CD4-positive, alpha-beta T cell treated with Interleukin-15 for 4 hours (primary cell): ENCODE measurements at places on chromosomes 6 and 20.
A peak's percentile ranks its signal among the peaks of the same experiment; 100 is the strongest.

GRCh38 chr20:5731753-5732366, 18.3 kb upstream of the SHLD1 start:
- no peak for DNase-seq

DNA sequence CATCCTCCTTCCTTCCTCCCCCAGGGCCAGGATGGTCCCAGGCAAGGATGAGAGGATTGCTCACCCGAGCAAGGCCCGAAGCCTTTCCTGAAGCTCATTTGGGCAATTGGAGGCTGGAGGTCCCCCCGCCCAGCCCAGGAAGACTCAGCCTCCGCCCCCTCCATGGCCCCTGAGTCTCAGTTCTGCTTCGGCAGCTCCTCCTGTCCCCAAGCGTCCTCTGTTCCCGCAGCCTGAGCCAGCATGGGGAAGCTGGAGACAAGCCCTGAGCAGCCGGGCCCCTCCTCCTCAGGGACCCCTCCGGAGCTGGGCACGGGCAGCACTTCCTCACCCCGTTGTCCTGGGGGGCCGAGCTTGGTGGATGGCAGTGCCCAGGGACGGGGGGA, 26.0 kb downstream of the SLC17A9 start:
- no peak for DNase-seq

DNA sequence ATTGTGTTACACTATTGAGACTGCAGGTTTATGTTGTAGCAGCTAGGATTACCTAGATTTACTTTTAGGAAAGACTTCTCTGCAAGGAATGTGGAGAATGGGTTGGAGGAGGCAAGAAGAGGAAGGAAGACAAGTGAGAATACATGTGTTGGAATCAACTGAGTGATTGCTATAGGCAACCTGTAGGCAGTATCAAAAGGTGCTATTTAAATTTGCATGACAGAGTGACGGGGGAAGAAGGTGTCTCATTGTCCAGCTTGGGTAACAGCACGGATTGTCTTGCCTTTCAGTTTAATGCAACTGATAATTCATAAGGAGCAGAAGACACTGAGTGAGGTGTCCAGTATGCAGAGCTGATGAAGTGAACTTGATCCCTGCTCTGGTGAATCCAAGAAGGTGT, 19.4 kb downstream of the SERPINB9 start:
- DNase-seq = no peak

DNA sequence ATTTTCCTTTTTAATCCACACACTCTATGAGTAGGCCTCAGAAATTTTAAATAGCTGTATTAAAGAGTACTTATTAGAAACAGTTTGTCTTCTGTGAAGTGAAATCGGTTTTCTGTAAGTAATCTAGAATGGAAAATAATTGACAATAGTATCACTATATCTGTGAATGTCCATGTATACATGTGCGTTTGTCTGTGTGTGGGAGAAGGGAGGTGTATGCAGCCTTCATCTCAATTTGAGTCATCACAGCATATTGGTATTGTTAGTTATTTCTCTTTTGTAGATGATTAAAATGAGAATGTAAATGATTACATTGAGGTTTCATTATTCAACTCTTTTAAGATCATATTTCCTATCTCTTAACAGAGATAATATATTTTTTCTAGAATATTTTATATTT, 206.0 kb downstream of the EYS start:
- no peak for DNase-seq

DNA sequence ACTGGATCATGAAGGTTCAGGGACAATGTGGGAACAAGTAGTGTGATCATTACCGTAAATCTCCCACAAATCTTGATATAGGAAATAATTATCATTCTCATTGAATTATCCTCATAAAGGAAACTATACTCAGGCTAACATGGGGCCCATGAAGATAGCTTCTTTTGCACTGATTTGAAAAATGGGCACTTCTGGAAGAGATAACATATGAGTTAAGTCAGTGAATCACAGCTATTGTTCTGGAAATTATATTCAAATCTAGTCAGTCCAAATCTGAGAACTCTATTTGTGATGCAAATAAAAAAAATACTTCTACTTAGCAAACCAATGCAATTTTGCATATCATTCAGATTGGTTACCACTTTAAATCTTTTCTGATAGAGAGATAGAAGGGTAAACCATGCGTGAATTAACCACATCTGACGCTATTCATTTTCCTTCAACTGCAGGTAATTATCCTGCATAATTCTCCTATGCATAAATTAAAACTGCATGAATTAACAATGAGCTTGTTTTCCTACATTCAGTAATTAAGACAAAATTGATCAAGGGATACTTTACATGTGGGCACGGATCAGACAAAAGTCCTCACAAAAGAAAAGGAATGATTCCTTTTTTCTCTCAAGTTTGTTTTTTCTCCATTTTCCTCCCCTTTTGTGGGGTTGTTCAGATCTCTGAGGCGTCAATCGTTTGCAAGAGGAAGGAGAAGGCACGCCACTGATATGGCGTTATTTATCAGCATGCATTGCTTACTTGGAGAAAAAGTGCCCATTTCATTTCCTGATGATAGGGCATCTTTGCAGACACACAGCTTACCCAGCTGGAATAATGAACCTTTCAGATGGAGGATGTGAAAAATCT, 36.4 kb downstream of the RIPOR2 start:
- no peak for DNase-seq

- DNase-seq = no peak
Measured at GRCh38 chr20:57411406-57412283, 20.4 kb downstream of the RBM38 start.

GRCh38 chr20:11207749-11208502, 534.1 kb upstream of the JAG1 start:
- no peak for DNase-seq

GRCh38 chr6:101294676-101295075, 98.8 kb upstream of the GRIK2 start:
- no peak for DNase-seq

DNA sequence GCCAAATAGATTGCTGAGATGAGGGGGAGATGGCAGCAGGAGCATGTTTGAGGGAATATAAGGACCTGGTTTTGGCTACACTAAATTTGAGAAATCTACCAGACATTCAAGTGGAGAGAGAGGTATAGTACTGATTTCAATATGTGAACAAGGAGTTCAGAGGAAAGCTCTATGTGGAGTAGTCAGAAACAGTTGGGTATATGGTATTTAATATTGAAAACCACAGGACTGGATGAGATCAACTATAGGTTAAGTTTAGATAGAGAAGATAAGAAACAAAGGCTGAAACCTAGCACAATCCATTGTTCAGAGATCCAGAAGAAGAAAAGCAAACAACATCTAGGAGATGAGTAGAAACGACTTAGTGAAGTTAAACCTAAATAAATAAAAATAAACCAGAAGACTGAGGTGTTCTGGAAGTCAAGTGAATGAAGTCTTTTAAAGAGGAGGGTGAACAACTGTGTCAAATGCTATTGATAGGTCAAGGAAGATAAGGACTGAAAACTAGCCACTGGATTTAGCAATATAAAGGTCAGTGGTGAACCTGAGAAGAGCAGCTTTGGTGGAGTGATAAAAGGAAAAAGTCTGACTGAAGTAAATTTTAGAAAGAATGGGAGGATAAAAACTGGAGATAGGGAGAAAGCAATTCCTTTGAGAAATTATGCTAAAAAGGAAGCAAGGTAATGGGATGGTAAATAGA, 121.2 kb upstream of the RUNX2 start:
- DNase-seq = no peak

- DNase-seq = no peak
Measured at GRCh38 chr6:70629929-70630328, 37.8 kb upstream of the SMAP1 start.

DNA sequence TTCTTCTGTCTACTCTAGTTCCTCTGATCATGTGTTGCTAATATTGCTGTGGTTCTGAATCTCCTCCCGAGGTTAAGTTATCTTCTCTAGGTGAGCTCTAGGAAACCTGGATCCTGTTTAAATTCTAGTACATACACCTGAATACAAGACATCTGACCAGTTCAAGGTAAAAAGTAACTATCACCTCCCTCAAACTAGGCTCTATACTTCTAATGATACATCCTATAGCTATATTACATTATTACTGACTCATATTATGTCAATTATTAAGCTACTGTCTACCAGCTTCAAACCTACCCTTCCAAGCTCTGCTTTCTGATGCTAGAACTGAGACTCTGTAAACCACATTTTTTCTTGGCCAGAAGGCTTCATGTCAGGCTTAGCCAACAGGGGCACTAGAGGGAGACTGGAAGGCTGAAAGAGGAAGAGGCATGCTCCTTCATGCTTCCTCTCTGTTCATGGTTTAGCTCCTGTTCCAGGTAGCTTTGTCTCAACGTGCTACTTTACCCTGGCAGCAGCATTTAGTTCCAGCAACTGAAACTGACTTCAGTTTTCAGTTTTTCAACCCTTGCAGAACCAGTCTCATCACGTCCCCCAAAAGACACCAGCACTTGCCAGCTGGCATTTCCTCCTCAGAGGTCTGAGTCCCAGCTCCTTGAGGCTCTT, 148.4 kb upstream of the TOP1 start:
- no peak for DNase-seq

GRCh38 chr6:150418827-150419594, 50.2 kb downstream of the IYD start:
- peak; percentile 41 for DNase-seq

GRCh38 chr20:8667306-8667705, 401.6 kb upstream of the PLCB4 start:
- no peak for DNase-seq

GRCh38 chr6:136673571-136673970, 118.7 kb downstream of the MAP3K5 start:
- no peak for DNase-seq

GRCh38 chr6:75747152-75747992, 1.7 kb upstream of the MYO6 start:
- DNase-seq = no peak

- no peak for DNase-seq
Measured at GRCh38 chr6:47111685-47112084, 69.6 kb upstream of the ADGRF1 start.

GRCh38 chr6:3250231-3250675, 8.5 kb upstream of the PSMG4 start:
- DNase-seq = no peak

DNA sequence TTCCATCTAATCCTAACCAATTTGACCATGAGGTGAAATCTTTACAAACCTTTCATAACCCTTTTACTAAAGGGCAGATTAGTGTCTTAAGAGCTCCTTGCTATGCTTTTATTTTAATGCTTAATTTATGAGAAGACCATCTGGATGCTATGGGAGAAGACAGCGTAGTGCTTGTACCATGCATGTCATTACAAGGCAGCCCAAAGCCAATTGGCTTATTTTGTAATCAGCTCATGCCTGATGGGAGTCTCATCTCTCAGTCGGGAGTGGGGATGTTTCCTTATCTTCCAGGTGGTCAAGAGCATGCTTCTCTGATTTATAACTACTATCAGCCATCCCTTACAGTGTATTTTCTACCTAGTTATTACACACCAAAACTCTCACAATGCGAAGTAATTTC, 304.7 kb downstream of the FARS2 start:
- DNase-seq = no peak

GRCh38 chr6:83368577-83368976, 62.3 kb downstream of the ME1 start:
- DNase-seq = no peak

GRCh38 chr6:31246051-31246521, 25.8 kb downstream of the HLA-C start:
- DNase-seq = no peak

DNA sequence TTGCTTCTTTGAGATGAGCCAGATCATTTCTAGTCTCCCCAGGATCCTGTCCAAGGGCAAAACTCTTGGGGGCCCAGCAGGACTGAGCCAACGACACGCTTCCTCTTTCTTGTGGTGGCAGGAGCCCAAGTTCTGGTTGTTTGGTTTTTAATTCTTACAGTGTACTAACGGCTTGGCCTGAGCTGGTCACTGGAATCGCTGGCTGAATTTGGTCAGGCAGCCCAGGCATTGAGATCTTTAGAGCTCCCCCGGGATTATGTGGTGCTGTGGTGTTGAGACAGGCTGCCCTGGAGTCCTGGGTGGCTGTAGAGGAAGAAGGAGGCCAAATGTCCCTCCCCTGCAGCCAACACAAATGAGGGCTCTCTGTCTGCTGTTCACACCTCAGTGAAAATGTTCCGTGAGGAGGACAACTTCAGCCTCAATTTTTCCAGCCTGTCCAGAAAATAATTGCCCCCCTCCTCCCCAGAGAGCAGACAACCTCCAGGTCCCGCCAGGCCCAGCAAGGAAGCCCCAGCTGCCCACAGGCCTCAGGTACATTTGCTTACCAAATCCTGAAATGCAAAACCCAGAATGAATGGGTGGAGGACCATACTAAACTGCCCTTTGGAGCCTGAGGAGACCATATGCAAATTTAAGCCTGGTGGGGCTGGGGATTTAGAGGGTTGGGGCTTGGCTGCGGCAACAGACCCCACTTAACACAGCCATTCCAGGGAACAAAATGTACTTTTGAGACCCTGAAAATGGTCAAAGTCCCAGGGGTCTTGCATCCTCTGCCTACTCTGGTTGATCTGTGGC, 23.6 kb downstream of the BNIP5 start:
- DNase-seq = no peak

DNA sequence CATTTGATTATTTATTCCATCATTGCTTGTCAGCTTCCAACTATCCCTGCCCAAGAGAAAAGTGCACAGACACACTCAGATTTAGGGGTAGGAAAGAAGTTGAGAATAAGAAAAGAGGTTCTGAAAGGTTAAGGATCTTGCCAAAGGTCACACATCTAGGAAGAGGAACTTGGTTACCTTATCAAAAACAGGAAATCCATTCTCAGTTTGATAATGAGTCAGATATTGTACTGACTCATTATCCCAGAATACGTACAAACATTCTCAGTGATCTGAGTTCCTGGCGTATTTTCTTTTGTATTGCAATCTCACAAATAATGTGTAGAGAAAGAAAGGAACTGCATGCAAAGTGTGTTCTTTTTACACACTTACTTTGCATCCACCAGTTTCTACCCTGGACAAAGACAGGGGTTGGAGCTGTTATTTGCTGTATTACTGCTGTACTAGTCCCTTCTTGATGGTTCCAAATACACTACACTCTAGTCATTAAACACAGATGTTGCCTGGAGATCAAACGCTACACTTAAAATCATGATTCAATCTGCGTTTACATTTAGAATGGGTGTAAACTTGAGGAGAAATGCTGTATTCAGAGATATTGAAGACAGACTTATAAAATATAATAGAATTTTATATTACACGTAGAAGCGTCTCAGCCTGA, 545.7 kb downstream of the PRKN start:
- no peak for DNase-seq
